LoVo (cell line): ENCODE measurements at places on chromosomes 6 and 20.

DNA sequence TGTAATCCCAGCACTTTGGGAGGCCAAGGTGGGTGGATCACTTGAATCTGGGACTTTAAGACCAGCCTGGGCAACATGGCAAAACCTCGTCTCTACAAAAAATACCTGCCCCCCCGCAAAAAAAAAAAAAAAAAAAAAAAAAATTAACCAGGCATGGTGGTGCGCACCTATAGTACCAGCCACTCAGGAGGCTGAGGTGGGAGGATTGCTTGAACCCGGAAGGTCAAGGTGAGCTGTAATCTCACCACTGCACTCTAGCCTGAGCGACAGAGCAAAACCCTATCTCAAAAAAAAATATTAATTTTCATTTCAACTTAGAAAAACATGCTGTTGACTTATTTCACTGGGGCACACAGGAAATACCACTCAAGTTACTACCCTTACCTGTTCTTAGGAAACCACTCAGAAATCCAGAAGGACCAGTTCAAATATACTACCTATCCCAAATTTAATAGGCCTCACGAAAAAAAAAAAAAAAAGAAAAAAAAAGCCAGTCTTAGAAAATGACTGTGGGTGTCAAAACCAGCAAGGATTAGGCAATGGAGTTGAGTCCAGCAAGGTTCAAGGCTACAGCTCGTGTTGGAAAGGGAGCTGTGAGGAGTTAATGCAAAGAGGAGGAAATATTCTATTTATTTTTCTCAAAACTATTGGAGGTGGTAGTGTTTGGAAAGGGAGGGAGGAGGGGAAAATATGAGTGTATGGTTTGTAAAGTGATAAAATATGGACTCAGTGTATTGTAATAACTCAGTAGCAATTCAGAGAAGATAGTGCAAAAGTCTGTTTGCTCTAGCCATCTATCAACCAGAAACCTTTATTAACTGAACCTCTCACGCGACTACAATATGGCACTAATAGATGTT is 33.9 kb upstream of the PIM1 start:
- DNase-seq, result no peak

DNA sequence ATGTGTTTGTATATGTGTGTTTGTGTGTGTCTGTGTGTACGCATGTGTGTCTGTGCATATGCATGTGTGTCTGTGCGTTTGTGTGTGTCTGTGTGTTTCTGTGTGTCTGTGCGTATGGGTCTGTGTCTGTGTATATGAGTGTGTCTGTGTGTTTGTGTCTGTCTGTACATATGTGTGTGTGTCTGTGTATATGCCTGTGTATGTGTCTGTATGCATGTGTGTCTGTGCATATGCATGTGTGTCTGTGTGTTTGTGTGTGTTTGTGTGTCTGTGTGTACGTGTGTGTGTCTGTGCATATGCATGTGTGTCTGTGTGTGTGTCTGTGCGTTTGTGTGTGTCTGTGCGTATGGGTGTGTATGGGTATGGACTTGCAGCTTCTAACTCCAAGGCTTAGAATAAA is 174.0 kb upstream of the NOX3 start:
- no peak for DNase-seq

DNA sequence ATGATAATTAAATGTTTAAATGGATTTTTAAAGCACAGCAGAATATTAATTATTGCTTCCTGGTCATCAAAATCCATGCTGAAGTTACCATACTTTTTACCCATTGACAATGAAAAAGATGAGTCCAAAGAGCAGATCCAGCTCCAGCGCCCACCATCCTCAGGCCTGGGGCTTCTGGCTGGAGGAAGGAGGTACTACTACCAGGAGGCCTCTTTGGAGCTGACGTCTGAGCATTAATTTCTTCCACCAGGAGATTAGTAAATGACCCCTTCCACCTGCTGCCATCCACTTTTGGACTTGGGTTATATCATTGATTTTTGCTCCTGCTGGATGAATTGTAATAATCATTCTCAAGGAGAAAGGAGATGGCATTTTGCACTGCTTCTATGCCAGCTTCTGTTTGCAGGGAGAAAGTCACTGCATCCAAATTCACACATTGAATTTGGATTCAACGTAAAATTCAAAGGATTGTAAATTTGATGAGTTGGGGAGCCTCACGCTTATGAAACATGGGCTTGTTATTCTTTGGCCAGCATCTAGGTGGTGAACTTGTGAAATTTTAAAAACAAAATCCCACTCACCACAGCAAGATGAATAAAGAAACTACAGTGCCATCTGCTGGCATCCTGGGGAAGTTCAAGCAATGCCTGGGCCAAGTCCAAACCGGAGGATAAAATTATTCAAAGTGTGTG is 121.8 kb downstream of the SASH1 start:
- DNase-seq, result peak; percentile 58

GRCh38 chr6:30463242-30463641 is 26.1 kb upstream of the HLA-E start:
- DNase-seq, result no peak

DNA sequence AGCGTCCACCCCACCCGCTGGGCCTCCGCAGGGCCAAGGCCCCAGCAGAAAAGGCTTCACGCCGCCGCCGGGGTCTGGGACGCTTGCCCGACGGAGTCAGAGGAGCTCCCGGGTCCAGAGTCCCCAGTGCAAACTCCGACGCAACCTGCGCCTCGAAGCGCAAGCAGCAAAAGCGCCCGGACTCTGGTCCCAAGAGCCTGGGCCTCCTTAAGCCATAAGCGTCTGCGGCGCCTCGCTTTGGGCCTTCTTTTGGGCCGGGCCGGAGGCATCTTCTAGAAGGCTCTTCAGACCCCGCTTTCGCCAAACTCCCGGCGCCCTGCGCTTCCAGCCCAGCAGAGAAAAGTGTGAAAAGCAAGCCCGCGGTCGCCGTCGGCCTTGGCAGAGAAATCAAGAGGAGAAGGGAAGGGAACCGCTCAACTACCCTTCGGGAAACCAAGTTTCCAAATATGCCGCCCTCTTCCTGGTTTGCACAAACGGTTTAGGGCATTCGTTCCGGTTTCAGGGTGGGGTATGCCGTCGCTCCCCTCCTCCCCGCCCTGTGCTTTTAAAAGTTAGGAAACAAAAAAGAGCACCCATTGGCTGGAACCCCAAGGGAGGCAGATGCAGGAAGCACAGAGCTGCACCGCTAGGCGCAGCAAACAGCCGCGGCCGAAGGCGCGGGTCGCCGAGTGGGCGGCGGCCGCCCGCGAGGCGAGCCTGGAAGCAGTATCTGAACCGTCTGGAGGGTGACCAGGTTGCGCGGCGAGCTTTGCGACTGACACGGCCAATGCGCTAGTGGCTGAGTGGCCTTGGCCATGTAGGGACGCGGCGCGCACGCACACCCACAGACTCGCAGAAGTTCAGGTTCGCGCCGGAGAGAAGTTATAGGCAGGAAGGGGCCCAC is 1.2 kb downstream of the TBX18 start:
- peak; percentile 32 for DNase-seq

DNA sequence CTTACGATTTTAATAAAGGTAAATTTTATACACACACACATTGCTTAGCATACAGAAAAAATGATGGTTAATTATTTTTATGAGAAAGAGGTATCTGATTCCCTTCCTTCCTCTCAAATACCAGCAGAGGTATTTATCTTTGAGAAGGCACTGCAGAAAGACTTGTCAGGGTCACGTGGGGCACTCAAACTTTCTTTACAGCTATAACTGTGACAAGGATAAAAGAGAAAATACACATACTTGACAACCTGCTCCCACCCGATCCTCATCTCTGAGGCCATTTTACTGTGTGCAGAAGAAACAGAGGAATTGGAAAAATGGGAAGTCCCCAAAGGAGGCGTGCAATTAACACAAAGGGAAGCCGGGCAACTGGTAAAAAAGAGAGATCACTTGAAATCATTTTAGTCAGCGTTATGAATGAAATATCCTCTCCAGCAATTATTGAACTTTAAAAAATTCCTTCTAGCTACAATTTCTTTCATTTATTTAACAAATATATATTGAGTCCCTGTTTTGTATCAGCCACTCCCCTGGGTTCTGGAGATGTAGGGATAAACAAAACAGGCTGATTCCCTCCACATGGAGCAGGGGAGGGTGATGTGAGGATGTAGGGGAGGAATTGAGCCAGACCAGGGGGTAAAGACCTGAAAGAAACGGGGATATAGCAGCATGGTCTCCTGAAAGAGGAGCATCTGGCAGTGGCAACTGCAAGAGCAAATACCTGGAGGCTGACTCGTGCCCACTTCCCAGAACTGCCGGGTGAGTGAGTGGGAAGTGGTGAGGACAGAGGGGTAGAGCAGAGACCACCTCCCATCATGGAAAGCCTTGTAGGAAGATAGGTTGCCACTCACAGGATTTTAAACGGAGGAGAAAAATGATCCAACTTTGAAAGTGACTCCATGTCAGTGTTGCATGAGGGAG is 510.3 kb downstream of the KIF16B start:
- DNase-seq, result no peak

DNA sequence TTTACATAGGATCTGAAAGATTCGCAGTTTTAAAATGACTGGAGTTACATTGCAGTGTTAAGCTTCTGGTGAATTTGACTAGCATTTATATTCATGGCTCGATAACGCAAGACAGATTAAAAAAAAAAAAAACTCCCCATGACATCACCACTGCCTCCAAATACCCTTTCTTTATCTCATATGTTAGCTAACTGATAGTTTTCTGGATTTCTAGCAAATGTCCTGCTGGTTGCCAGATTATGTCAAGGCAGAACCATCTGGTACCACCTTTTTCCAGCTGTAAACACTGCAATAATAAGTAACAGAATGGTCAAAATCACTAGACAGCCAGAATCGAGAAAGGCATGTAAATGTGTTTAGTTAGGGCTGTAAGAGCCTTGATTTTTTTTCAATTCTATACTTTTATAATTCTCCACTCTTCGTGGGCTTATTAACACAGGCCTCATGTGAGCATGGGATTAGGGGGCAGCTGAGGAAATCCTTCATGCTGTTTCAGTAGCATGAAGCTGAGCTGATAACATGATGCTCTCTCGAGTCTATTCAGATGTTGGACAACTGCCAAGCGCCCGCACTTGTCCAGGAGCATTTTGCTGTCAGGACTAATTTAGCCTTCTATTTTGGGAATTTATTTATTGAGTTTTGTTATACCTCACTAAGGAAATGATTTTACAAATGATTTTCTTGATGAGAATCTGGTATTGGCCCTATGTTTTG is 166.0 kb upstream of the SCGN start:
- no peak for DNase-seq

- DNase-seq, result no peak
Measured at GRCh38 chr20:15058841-15059240, 721.4 kb upstream of the FLRT3 start.

DNA sequence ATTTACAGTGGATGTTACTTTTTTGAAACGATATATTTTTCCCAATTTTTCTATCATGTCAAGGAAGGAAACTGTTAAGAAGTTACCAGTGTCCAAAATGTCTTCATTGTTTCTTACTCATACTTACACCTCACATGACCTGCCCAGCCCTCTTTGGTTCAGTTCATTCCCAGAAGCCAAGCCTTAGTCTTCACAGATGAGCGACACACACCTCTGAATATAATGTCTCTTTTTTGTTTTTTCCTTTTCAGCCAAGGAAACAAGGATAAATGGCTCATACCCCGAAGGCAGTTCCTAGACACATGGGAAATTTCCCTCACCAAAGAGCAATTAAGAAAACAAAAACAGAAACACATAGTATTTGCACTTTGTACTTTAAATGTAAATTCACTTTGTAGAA is 225.2 kb downstream of the SMOC2 start:
- no peak for DNase-seq

GRCh38 chr20:24504331-24505285 is 35.2 kb downstream of the SYNDIG1 start:
- DNase-seq, result no peak

GRCh38 chr6:31049518-31049917 is 39.2 kb downstream of the MUC22 start:
- no peak for DNase-seq

GRCh38 chr20:22288957-22289356 is 295.4 kb downstream of the FOXA2 start:
- no peak for DNase-seq

GRCh38 chr6:86934365-86934764 is 3.0 kb upstream of the HTR1E start:
- DNase-seq, result no peak

DNA sequence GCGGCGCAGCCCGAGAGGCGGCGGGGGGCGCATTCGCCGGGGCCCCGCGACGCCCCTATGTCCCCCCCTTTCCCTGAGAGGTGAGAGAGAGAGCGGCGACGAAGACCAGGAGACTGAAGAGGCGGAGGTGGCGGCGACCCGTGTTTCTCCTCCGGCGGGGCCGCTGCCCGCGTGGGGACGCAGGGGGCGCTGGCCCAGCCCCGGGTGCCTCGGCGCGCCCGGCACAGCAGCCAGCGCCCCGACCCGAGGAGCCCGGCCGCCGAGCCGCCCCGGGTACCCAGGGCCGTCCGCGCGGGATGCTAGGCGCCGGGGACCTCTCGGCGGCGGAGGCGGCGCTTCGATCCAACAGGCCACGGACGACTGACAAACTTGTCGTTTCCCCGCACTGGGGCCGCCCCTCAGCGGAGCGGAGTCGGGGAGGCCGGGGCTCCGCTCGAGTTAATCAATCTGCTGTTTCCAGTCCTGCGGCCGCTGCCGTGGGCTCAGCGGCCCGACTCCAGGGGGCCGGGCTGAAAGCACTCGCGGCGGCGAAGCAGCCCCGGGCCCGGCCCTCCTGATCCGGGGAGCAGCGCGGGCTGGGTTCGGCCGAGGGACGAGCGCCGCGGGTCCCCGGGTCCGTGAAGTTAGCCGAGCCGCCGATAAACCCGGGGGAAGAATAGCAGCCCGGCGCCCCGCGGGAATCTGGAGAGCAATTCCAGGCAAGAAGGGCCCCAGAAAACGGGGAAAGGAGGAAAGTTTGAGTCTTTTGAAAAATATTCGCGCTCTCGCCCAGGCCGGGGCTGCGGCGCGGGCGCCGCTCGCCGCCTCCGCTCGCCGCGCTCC is 631 bp downstream of the MDGA1 start:
- DNase-seq, result peak; percentile 5

DNA sequence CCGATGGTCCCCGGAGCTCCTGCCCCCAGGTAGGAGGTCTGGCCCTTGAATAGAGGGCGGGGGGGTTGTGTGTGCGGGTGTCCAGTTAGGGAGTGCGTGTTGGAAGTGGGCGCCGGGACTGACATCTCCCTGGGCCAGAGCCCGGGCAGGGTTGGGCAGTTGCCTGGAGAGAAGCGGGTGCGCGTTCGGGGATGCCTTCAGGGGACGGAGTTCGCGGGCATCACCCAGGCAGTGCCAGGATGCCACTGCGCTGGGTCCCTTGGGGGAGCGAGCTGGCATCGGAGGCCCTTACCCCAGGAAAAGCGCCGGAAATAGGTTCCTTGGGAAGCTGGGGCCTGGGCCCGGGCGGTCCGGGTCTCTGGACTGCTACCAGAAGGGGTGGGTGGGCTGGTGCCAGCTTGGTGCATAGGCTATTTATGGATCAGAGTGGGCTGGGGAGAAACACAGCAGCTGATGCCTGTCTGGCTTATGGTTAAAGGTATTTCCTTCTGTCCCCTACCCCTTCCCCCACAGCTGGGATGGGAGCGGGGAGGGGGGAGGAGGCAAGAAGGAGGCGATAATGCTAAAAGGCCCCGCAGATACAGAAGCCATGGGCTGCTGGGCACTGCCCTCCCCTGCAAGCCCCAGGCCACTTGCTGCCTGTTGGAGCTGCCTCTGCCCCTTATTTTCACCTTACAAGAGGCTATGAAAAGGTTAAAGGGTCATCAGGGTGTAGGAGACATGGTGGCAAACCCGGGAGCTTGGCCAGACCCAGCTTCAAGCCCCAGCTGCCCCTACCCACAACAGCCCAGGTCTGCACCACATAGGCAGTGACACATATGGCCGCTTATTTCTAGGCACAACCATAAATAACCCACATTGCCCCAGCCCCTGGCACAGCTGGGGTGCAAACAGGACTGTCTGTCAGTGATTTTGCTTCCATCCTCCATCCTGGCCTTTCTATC is 638 bp downstream of the PACSIN1 start:
- no peak for DNase-seq
